ENCODE measurements at places on chromosomes 12 and 14.
A peak's percentile ranks its signal among the peaks of the same experiment; 100 is the strongest.

DNA sequence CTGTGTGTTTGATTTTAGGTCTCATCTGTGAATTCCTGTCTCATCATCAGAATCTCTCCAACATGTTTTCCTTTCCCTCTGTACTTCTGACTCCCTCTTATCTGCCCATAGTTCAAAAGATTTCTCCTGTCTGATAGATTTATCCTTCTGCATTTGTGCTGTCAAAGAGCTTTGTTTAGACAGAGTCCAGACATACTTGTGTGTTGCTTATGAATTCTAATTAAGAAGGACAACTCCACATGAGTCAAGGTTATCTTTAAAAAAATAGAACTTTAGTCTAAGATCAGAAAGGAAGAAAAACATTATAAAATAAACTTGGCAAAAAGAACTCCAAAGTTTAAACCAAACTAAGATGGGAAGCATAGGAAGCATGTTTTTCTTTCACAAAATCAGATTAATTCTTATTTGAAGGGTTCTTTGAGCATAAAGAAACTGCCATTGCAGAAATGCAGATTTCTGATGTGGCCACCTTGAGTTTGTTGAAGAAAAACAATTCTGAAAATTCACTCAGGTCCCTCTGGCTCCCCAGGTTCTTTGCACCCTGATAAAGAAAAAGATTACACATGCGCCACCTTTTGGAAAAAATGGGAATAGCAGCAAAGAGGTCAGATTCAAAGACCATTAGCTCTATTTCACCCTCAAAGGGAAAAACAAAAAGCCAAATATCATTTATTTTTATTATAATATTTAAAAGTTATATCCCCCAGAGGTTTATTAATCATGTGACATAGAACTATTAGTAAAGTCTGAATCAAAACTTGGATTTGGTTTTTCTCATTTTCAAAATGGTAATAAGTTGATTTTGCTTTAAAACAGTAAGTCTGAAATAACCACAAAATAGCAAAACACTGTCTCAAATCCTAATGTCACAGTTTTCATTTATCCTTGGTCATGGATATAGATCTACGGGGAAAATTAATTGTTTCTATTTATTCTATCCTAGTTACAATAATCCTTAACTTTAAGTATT is 143.7 kb upstream of the DCN start:
- peak; percentile 61 for DNase-seq

DNA sequence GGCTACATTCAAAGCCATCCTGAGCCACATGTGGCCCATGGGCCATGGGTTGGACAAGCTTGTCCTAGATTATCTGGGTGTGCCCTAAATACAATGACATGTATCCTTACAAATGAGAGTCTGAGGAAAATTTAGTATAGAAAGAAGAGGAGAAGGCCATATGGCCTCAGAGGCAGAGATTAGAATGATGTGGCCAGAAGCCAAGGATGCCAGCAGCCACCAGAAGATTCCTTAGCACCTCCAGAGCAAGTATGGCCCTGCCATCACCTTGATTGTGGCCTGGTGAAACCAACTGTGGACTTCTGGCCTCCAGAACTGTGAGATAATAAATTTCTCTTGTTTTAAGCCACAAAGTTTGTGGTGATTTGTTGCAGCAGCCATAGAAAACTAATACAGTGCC is 436.9 kb downstream of the RGS6 start:
- no peak for DNase-seq

GRCh38 chr14:31084385-31084784 is 58.2 kb upstream of the STRN3 start:
- DNase-seq: no peak

- DNase-seq: no peak
Measured at GRCh38 chr12:11568762-11569478, 80.6 kb upstream of the ETV6 start.

DNA sequence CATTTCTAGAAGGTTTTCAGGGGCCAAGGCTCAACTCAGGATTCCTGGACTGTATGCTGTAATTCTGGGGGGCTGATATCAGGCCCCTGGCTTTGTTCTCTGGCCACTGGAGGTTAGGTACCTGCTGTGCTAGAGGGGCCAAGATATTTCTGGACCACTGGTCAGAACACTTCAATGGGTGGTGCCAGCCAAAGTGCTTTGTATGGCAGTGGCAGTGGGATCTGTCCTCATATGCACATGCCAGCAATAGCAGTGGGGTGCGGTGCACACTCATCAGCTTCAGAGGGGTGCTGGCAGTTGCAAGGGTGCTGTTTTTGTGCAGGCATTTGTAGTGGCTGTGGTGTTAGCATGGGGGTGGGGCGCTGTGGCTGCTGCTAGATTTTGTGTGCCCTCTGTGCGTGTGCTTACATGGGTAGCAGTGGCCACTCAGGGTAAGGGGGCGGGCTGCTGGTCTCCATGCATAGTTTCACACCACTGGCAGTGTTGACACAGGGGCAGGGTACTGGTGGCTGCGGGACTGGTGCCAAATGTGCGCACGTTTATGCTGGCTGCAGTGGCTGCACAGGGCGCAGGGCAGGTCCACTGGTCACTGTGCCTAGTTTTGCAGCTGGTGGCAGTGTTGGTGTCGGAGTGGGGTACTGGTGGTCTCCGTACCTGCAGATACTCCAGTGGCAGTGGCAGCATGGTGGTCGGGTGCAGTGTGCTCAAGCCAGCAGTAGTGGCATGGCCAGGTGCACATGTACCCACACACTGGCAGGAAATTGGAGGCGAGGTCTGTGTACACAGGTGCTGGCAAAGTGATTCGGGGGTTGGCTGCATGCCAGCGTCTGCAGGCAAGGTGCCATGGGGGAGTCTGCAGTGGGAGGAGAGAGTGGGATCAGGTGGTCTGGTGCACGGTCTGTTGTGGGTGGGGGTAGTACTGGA is 12.6 kb downstream of the NOPCHAP1 start:
- no peak for DNase-seq

DNA sequence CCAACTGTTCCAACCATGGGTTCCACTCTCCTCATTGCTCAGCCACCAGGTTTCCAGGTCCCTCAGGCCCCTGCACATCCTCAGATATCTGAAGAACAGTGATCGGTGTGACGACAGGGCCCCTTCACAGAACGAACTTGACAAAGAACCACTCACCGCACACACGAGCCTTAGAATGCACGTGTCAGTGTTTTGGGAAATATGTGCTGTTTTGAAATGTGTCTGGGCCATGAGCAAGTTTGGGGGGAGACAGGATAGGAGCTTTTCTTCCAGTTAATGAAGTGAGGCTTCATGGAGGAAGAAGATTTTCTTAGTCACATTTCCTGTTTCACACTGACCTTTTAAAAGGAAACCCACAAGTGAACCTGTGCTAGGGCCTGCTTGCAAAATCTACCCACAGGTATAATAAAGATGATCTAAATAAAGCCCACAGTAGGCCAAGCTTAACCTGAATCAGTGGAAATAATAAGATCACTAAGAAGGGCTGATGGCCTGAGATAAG is 58.6 kb downstream of the ZFP36L1 start:
- no peak for DNase-seq

- DNase-seq: no peak
Measured at GRCh38 chr12:93530358-93530757, 42.1 kb upstream of the SOCS2 start.

GRCh38 chr12:123717350-123717749 is 5.2 kb downstream of the ATP6V0A2 start:
- DNase-seq: no peak

DNA sequence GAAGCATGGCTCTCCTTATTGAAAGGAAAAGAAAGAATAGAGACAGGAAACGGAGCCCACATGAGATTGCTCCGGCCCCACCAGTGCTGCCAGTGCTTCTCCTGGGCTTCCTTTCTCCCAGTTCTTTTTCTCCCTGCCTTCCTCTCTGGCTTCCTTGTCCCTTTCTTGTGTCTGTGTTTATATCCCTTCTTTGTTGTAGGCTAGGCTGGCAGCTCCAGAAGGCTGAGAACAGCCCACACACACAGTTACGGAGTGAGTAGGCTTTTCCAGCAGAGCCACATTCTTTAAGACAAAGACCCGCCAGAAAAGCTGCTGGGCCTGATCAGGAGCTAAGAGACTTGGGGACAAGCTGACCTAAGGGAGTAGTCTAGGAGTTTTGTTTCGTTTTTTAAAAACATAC is 13.0 kb downstream of the CIPC start:
- no peak for DNase-seq

DNA sequence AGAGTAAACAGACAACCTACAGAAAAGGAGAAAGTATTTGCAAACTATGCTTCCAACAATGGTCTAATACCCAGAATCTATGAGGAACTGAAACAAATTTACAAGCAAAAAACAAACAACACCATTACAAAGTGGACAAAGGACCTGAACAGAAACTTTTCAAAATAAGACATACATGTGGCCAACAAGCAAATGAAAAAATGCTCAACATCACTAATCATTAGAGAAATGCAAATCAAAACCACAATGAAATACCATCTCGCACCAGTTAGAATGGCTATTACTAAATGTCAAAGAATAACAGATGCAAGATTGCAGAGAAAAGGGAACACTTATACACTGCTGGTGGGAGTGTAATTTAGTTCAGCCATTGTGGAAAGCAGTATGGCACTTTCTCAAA is 125.8 kb downstream of the C12orf42 start:
- no peak for DNase-seq

DNA sequence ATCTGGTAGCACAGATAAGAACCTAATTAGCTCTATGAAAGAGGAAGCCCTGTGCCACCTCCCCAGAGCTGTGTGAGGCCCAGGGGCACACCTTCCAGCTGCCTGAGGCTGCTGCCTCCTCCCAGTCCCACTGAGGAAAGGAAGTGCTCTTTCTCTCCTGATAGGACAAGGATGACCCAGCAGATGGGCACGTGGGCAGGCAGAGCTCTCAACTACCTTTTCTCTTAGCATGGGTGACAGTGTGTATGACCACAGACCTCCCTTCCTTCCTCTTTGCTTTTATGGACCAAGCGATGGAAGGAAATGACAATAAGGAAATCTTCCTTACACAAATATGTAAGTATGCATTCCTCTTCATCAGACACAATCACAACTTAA is 127.6 kb upstream of the AMIGO2 start:
- peak; percentile 48 for DNase-seq

- DNase-seq: no peak
Measured at GRCh38 chr12:30138483-30138882, 354.7 kb upstream of the TMTC1 start.

- DNase-seq: no peak
Measured at GRCh38 chr12:66279123-66279712, 23.1 kb upstream of the HELB start.

DNA sequence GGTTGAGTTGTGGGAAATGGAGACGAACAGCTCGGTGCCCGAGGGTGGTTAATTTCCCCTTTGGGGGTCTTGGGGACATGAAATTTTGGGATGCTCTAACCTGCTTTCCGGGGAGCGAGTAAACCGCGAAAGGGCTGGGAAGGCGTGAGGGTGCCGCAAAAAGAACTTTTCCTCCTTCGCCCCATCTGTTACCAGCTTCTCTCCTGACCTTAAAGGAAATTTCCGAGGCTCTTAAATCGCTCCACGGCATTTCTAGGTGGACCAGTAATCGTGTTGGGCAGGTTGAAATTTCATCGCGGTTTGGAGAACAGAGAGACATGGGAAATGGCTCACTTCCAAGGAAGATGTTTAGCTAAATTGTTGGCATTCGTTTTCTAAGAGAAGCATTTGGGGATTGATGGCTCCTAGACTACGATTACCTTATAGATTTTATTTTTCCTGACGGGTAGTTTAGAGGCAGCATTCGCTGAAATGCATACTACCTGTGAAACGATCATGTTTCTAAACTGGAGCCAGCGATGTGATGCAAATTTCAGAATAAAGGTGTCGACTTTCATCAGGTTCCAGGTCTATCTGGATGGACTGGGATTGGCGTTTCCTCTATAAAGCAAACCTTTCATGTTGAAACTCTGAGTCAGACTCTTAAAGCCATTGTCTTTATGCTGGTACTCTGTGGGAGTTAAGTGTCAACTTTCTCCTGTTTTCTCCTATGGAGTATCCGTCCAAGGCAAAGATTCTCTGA is 414.5 kb downstream of the PCNX1 start:
- peak; percentile 79 for DNase-seq

DNA sequence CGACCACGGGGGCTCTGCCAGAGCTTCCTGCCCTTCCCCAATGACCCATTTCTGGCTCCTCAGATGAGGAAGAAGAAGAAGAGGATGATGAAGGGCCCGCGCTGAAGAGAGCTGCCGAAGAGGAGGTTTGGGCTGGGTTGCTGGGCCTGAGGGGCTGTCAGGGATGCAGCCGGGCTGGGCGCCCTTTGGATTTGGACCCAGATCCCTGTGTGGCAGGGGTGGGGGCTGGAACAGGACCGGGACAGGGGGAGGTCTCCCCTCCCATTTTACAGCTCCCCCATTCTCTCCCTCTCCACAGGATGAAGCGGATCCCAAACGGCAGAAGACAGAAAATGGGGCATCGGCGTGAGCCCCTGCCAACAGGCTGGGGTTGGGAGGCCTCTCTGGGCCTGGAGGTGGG is 2.2 kb upstream of the LAG3 start:
- no peak for DNase-seq

- DNase-seq: no peak
Measured at GRCh38 chr12:27309293-27309994, 23.2 kb upstream of the BMAL2 start.

GRCh38 chr12:108211157-108211556 is 82.1 kb downstream of the WSCD2 start:
- no peak for DNase-seq

DNA sequence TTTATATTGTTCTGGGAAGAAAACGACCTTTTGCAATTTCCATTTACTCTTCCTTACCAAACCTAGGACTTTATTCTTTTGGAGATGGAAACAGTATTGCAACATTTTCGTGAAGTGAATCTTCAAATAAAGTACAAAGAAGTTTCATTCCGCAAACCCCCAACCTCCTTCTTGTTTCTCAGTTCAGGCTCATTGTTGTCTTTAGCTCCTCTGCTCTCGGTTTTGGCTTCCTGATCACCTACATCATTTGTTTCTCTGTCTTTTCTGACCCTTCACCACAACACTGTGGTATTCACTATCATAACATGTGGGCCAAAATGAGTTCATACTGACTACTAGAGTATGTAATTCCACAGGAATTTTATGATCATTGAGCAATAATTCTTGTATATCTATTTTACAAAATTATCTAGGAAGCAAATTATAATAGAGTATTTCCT is 266.8 kb downstream of the ADAMTS20 start:
- no peak for DNase-seq

Measured in LoVo (cell line).